ENCODE measurements at places on chromosomes 7 and 10. TPM values are rescaled to one million over a fixed set of nuclear protein-coding genes. Genes with fewer than 3 reads are reported as not detected.
A peak's percentile ranks its signal among the peaks of the same experiment; 100 is the strongest.

Gene CREB3L2
- total RNA-seq = 18.3 TPM

Gene KNDC1
- 0.65 TPM for total RNA-seq

Gene SEMA4G
- 1.2 TPM for total RNA-seq

DNA sequence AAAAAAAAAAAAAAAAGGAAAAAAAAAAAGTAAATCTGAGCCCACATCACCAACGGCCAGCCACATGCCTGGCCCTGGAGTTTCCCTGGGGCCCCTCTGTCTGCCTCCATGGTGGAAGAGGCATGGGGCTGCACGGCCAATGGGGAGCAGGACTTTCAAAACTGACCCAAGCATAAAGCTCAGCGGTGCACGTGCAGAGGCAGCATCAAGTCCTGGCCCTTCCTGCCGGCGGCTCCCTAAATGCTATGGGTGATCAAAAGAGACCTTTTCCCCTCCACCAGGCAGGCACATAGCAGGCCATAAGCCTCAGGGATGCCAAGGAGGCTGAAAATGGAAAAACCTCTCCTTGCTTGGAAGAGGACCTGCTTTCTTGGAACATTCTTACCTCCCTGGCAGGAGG, 94.3 kb downstream of the OAT start:
- DNase-seq = no peak

GRCh38 chr10:65628493-65629139, 1297.2 kb upstream of the LRRTM3 start:
- DNase-seq = no peak

DNA sequence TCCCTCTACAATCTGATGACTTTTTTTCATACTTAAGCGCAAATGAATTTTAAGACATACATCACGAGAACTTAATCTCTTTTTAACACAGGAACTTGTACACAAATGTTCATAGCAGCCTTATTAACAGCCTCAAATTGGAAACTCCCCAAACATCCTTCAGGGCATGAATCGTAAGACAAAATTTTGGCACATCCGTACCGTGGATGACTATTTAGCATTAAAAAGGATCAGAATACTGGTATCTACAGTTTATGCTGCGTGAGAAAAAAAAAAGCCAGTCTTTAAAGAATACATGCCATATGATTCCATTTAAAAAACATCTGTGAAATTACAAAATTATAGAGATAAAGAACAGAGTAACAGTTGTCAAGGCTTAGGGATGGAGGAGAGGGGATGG, 46.8 kb downstream of the PDE1C start:
- DNase-seq = no peak

DNA sequence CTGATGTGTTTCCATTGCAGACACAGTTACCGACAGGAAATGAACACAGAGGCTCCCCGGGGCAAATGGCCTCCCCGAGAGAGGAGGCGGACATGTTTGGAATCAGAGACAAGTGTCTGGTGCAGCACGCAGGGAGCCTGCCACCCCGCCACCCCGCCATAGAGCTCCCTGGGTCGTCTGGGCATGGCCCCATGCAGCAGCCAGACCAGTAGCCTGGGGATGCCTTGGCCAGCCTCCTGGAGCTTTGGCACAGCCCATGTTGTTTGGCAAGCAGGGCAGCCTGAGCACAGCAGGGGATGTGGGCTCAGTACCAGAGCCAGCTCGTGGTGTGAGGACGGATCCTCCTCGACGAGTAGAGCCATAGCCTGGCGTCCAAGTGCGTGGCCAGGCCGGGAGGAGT, 80.8 kb downstream of the NKX6-2 start:
- no peak for DNase-seq

DNA sequence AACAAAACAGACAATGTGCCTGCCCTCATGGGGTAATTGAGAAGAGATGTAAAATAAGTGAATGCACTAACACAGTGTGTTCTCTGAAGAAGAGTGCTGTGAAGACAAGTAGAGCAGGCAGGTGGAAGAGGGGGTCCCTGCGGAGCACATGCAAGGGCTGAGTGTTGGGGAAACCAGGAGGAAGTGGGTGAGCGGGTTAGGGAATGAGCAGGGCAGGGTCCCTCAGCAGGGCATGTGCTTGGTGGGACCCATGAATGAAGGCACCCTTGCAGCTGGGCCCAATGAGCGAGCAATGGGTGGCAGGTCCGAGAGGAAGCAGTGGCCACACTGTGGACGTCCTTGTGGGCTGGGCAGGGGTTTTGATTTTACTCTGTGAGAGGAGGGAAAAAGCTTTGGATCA, 376.6 kb upstream of the COBL start:
- DNase-seq = no peak

Gene SPDYE11
- not detected for total RNA-seq

Gene SMKR1
- total RNA-seq = not detected

- no peak for DNase-seq
Measured at GRCh38 chr7:13879994-13880686, 109.3 kb downstream of the ETV1 start.

- DNase-seq = no peak
Measured at GRCh38 chr7:16684935-16685334, 39.0 kb downstream of the BZW2 start.

- no peak for DNase-seq
Measured at GRCh38 chr7:36129048-36129534, 24.0 kb upstream of the EEPD1 start.

Gene H2BK1
- not detected for total RNA-seq

- DNase-seq = no peak
Measured at GRCh38 chr10:27134371-27134770, 19.8 kb downstream of the YME1L1 start.

DNA sequence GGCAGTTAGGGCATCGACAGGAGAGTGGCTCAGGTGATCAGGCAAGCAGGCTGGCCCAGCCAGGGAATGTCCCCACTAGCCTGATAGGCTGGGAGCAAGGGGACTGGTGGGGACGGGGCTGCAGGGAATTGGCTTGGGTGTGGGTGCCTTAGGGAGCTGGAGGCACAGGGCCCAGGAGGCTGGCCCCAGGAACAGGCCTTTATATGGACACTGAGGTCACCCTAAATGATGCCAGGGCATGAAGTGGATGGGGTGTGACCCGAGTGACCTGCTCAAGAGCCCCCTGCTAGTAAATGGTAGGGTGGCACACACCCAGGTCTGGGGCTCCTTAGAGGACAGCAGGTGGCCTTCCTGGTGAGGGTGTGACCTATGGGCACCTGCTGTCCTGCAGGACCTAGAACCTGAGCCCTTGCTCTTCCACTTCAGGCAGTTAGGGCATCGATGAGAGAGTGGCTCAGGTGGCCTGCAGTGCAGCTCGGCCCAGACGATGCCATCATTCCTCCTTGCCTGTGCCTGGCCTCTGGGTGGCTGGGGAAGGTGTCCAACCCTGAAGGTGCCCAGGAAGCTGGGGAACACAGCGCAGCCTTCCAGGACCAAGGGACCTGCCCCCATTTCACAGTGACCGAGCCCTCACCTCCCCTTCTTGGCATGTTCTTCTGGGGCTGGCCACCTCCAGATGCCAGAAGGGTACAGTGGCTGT, 51.7 kb upstream of the LEP start:
- no peak for DNase-seq

DNA sequence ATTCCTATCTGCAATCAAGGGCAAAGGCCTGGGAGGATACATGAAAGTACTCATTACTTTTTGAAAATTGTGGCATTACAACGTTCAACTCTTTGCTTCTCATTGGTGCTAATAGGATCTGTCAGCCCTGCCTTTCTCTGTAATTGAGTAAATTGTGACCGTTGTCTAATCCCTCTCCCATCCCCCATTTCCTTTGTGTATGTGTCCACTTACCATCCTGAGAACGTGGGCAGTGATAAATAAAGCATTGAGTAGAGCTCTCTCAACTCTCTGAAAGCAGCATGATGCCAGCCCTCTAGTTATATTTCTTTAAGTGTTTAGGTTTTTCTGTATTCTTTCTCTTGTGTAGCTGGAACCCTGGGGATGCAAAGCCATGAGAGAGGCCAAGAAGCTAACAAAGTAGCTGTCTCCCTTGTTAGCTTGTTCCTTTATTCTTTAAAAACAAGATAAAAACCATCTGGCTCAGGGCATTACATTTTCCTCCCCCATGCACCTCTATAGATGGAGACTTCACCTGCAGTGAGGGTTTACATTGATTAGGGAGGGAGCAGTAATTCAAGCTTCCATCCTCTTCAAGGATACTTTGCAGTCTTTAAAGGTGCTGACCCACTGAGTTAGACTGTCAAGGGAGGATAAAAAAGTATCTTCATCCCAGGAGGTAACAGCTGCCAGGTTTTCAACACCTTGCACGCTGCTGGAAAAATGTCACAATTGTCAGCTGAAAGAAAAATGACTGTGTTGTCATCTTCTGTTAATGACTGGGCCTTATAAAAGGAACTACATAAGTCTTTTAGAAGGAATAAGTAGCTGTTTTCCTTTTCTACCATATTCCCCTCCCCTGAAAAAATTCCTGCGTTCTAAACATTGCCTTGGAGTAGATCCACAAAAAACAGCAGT, 112.3 kb downstream of the BTRC start:
- no peak for DNase-seq

Gene NSUN6
- total RNA-seq = 7.2 TPM

DNA sequence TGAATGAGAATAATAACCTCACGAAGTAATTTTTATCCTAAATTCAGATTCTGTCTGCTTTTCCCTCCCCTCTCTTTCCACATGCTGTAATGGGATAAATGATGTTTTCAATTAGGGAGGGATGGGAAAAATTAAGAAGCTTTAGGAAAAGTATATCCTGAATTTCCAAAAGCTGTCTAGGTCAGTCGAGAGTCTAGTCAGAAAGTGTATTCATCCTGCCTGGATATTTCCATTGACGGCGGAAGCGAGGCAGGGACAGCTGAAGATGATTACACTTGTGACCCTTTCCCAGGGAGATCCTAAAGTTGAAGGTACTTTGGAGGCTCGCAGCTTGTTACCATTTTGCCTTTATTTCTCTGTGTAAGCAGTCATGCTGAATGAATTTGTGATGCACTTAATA, 204.1 kb downstream of the ZNF365 start:
- DNase-seq = no peak

DNA sequence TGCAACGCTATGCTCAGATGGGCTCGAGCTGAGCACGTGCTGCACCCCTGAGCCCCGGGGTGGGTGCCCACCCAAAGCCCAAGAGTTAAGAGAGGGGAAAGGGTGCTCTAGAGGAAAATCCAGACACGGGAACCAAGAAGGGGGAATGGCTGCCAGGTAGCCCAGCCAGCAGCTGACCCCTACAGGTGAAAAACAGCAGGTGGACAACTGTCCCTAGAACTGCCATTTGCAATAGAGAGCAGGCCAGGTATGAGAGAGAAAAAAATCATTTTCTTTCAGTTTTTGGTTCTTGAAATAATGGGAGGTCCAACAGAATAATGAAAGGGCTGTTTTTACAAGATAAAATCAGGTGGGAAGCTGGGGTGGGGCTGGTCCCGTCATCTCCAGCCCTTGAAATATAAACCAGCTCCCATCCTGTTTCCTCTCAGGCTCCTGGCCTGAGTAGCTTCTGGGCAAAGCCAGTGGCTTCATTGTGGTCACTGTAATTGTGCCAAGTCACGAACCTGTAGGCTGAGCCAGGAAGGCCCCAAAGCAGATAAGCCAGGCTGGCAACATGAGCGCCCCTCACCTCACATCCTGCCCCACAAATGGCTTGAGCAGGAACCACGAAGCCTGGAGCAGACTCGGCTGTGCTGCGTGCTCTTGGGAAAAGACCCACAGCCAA, 257.8 kb downstream of the SNX10 start:
- no peak for DNase-seq

Gene FGFR2
- 1.6 TPM for total RNA-seq

DNA sequence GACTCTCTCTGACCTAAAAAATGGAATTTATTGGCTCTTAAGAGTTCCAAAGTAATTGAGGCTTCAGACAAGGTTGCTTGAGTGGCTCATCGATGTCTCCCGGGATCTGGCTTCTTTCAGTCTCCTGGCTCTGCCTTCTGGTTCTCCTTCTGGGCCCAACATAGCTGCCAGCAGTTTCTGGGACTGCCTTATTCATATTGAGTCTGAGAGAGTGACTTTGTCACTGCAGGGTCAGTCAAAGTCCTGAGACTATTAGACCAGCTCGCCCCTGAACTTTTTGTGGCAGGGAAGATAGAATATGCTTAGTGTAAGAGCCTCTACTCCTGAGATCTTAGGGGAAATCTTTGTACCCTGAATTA, 94.0 kb downstream of the MMRN2 start:
- no peak for DNase-seq

Gene GRM3
- not detected for total RNA-seq

Gene COL17A1
- total RNA-seq = 1.7 TPM

GRCh38 chr10:108039821-108040584, 875.5 kb upstream of the SORCS1 start:
- no peak for DNase-seq

- DNase-seq = no peak
Measured at GRCh38 chr10:110324201-110324804, 19.6 kb upstream of the SMNDC1 start.

GRCh38 chr7:107167483-107168232, 1.1 kb upstream of the HBP1 start:
- DNase-seq = peak; percentile 93

DNA sequence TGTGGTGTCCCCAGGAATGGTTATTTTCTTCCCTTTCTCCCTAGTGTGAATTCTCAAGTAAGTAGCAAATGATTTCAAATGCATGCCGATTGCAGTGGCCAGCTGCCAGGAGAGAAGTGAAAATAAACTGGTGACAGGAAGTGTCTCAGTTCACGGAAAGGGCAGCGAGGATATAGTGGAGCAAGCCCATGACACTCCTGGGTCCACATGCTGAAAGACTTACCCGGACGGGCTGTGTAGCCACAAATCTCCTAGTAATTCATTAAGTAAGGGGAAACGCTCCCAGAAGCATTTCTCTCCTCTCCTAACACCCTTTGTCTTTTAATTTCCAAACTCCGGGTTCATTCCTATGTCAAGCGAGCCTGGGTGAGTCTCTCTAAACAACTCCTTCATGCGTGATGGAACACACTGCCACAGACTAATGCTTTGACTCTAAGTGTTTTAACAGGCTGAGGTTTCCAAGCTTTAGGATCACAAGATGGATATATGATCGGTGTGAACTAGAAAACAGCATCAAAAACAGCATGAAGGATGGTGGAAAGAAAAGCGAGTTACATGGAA, 125.6 kb downstream of the CYP26A1 start:
- peak; percentile 73 for DNase-seq

Data from epithelial cell of proximal tubule (primary cell).